GM23248 (cell line): ENCODE measurements at places on chromosomes 1 and 21.

- no peak for DNase-seq
These were observed 309.4 kb downstream of the BRINP3 start for GRCh38 chr1:190168116-190168892.

- DNase-seq = no peak
These were observed 221.9 kb downstream of the TNR start for GRCh38 chr1:175521249-175522040.

DNA sequence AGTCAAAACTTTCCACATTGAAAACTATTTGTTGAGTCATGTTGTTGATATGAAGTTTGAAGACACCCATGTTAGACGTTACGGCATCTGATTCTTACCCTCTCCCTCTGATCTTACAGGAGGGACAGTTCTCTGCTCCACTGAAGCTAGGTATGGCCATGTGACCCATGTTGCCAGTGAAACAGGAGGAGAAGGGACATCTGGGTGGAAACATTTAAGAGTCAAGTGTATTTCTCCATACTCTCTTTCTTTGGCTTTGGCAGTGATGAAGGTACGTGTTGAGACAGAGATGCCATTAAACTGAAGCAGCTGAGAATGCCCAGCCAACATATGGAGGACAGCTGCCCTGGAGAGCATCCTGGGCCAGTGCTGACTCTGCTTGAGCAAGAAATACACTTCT lies 198.4 kb upstream of the PTGFR start:
- DNase-seq = peak; percentile 85

- DNase-seq = no peak
These were observed 29.1 kb upstream of the NFIA start for GRCh38 chr1:61053226-61053711.

- DNase-seq = peak; percentile 70
These were observed 55.4 kb downstream of the EPRS1 start for GRCh38 chr1:219990782-219991510.

DNA sequence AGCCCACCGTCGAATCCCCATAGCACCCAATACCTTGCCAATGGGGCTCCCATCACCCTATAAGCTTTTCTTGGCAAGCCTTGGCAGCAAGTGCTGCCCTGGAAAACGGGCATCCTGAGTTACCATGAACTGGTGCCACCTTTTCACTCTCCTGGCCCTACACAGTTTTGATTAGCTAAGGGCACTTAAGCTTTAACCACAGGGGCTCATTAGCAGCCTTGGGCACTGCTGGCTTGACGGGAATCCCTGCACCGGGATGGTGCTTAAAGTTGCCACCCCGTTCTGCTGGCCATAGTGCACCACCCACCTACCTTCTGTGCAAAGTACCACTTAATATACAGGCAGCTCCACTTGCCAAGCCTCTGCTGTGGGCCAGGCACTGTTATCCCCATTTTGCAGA lies 13.7 kb downstream of the PARS2 start:
- no peak for DNase-seq

DNA sequence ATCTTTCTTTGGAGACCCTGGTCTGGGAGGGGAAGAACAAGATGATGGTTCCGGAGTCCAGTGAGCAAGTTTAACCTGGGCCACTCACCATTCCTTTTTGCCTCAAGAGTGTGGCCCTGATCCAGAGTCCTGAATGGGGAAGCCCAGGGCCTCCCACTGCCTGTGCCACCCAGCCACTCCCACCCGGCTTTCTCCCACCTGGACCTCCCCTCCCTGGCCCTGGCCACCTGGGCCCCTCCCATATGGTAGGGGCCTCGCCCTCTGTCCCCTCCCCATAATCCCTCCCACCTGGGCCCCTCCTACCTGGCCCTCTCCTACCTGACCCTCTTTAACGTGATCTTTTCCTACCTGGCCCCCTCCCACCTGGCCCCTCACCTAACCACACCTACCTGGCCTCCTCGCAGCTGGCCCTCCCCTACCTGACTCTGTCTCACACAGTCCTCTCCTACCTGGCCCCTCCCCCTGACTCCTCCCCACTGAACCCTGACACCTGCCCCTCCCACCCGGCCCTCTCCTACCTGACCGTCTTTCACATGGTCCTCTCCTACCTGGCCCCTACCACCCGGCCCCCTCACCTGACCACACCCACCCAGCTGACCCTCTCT lies 220.7 kb upstream of the VAMP3 start:
- no peak for DNase-seq

- no peak for DNase-seq
These were observed 17.4 kb downstream of the CACNA1S start for GRCh38 chr1:201094832-201095231.

DNA sequence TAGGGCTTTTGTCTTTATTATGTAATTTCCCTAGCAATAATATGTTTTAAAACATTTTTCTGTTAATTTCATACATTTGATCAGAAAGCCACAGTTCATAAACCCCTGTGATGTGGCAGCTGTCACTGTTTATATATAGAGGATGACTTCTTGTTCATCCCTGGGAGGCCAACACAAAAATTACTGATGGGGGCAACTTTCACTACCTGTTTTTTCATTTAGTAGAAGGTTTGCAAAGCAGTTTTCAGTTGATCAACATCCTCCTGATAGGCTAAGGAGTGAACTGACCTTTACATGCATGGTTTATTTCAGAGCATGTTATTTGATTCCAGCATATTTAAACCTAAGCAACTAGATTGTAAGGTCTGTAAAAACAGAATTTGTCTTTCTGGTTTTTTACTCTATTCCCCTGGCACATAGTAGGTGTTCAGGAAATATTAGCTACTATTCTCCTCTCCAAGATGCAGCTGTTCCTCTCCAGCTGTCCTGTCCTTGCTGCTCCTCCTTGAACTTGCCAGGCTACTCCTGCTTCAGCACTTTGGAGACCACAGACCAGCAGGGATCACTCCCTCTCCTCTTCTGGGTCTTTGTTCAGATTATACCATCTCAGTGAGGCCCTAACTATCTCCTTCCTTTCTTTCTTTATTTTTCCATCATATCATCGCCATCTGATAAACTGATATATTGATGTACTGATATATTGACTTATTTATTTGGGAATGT lies 54.7 kb downstream of the ROR1 start:
- DNase-seq = peak; percentile 9

GRCh38 chr1:38833146-38833545 lies 26.4 kb downstream of the RRAGC start:
- DNase-seq = no peak

GRCh38 chr21:27631471-27631870 lies 664.6 kb upstream of the ADAMTS5 start:
- DNase-seq = peak; percentile 55

DNA sequence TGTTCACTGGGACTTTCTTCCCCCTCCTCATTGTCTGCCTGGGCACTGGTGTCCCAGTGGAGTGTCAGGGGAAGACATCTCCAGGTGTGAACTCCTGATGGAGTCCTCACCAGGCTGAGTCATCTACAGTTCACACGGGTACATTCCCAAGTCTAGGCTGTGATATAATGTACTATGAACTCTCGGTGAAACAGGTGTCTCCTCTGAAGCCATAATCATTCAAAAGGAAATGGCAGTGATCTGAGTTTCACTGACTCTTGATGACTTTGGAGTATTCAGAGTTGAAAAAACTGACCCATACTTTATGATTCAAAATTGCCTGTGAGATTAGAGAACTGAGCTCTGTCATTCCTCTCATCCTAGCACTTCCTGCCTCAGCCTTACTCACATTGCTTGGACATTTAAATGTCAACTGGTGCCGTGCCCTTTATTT lies 9.1 kb downstream of the LAMC2 start:
- DNase-seq = peak; percentile 71

- DNase-seq = peak; percentile 36
These were observed 367.9 kb upstream of the DUSP10 start for GRCh38 chr1:222109836-222110235.

DNA sequence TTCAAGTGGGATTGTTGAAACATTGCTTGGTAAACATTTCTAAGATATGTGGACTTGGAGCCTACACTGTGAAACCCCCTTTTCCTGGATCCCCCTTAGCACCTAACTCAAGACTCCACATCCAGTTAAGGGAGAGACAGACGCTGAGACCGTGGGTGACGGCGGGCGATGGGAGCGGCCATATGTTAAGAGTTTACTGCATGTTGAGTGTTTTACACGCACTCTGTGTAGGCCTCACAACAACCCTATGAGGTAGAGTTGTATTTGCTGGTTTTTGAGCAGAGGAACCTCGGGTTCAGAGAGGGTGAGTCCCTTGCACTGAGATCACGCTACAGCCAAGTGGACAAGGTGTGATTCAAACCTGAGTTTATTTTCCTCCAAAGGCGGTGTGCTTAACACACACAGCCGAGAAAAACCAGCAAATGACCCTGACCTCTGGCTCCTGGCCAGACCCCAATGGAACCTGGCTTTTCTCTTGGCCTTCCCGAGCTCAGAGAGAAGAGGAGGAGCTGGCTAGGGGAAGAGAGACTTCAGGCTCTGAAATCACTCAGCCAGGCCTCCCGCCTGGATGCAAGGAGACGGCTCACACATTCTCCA lies 46.9 kb upstream of the GOLT1A start:
- DNase-seq = no peak

DNA sequence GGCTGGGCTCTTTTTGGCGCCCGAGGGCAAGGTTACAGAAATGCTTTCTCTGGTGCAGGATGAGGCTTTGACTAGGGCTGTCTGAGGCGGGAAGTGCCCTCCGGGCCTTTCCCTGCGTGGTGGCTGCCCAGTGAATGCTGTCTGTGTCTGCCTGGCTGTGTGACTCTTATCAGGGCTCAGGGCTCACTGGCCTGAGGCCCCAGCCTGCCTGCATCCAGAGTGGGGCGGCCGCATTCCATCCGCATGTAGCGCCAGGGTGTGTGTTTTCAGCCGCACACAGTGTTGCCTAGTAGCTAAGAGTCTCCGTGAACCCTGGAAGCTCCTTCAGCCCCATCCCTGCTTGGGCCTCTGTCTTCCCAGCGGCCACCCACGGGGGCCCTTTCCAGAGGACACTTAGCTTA lies 59.1 kb downstream of the FAAP20 start:
- DNase-seq = peak; percentile 96

DNA sequence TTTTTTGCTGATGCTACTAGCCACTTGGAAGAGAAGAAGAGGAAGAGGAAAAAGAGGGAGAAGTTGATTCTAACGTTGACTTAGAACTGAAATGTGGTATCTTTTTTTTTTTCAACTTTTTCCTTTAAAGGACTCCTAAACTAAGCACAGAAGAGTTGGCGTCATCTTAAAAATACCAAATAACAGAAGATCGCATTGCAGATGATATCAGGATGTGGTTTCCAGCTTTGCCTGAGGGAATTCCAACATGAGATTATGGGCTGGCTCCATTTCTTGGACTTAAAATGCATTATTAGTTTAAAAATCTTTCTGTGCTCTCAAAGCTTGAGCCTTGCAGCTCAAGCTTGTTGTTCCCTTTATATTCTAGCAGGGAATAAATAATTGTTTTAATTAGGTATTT lies 29.8 kb downstream of the WDR3 start:
- DNase-seq = no peak

DNA sequence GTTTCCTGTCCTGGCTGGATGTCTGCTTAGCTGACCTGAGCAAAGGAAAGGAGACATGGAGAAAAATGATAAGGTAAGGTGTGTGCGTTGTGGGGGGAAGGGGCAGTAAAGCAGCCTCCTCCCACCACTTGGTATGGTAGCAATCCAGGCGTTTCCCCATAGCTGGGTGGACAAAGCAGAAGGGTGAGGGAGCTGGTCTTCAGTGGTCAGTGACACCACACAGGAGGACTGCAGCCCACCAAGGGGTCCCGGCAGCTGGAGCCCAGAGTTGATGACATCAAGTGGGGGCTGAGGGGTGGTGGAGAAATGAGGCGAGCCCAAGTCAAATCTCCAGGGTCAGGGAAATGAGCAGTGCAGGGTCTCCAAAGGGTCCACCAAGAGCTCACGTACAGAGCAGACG lies 69.3 kb upstream of the LRRN2 start:
- no peak for DNase-seq

GRCh38 chr21:14453339-14454015 lies 70.5 kb upstream of the HSPA13 start:
- DNase-seq = no peak

GRCh38 chr1:36258960-36259344 lies 34.7 kb downstream of the THRAP3 start:
- DNase-seq = peak; percentile 29

- peak; percentile 30 for DNase-seq
These were observed 11.3 kb downstream of the CDK18 start for GRCh38 chr1:205515781-205516253.

GRCh38 chr1:175307160-175307559 lies 114.6 kb upstream of the KIAA0040 start:
- no peak for DNase-seq

- peak; percentile 78 for DNase-seq
These were observed 26.6 kb downstream of the DIPK1A start for GRCh38 chr1:92934395-92935378.

DNA sequence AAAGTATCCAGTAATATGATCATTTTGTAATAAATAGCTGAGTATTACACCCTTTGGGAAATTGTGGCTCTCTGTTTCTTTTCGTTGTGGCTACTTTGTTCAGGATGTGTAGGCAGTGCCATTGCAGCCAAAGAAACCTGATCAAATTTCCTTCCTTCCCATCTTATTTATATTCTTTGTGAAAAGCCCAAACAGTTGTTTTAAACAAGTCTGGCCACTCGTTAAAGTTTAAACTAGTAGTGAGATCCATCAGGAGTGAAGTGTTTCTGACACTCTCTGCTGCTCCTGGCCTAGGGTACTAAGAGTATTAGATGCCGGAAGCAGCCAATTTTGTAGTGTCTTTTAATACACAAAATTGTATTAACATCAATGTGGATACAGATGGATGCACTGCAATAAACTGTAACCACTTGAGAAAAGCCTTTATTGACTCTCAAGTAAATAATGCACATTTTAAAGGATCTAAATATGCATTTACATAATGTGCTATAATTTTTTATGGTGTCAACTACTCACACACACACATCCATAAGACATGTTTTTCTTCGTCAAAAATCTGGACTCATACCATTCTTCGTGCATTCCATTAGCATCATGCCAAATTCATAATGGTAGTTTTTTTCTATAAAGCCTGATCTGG lies 317.9 kb downstream of the NFIA start:
- no peak for DNase-seq

DNA sequence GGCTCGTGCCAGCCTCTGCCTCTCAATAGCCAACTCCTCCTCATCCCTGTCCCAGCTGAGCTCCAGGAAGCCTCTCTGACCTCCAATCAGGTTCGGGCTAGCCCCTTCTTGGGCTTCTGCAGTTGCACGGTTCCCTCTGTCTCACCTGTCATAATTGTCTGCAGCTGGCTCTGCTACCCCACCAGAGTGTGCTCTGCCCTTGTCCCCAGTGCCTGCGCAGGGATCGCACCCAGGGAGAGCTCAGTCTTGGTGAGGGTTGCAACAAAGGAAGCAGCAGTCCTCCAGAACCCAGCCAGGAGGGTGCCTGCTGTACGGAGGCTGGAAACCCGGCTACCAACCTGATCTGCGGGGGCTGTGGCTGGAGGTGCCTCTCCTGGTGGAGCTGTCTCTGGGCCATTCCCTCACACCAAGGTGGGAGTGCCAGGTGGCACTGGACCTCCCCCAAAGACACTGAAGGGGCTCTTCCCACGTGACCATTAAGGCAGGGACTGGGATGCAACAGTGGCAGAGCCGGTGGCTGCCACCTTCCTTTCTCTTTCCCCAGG lies 63.5 kb upstream of the DMRTB1 start:
- DNase-seq = no peak

DNA sequence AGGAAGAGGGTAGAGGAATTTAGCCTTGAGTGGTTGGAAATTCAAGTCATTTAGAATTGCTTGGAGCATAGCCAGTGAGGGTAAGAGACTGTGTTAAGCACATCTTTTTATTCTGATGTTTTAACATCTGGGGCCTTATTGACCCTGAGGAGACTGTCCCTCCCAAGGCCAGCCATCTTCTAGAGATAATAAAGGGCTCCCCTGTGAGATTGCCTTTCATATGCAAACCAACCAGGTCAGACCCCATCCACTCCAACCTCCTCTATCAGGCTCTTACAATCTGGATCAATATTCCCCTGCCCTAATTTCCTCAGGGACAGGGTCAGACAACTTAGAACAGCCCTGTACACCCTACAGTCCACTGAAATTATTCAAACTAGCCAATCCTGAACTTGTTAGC lies 93.8 kb downstream of the ATP1B1 start:
- DNase-seq = no peak
